ENCODE measurements at places on chromosomes 16 and 17.

GRCh38 chr16:56841233-56841632, 23.8 kb upstream of the SLC12A3 start:
- no peak for DNase-seq

DNA sequence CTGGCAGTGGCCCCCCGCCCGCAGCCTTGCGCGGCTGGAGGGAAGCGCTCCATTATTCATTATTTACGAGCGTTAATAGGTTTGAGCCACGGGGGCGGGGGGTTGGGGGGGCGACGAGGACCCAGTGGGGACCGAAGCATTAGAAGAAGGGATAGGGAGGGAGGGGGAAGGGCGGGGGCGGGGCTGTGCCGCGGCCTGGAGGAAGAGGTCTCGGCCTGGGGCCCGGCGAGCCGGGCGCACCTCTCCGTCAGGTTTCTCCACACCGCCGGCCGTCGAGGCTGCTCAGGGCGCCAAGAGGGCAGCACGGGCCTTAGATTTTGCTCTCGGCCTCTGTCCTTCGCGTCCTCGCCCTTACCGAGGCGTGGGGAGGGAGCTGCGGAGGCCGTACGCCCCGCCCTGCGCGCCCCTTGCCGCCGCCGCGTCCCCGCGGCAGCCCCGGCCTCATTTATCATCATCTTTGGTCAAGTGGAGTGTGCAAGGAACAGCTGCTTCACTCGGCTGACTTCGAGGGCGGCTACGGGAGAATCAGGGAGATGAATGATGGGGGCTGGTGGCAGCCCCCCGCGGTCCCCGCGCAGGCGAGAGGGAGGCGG, 54.2 kb downstream of the SREBF1 start:
- DNase-seq, result no peak

- DNase-seq, result no peak
Measured at GRCh38 chr16:84166796-84167695, 19.8 kb downstream of the TAF1C start.

- no peak for DNase-seq
Measured at GRCh38 chr16:79069633-79070032, 530.9 kb downstream of the MAF start.

- no peak for DNase-seq
Measured at GRCh38 chr16:11976850-11977375, 379 bp downstream of the SNX29 start.

GRCh38 chr16:55622930-55623561, 32.7 kb upstream of the SLC6A2 start:
- DNase-seq, result no peak

- DNase-seq, result no peak
Measured at GRCh38 chr16:55401046-55401445, 77.0 kb downstream of the IRX6 start.

- DNase-seq, result no peak
Measured at GRCh38 chr16:6674071-6674470, 658.6 kb upstream of the RBFOX1 start.

DNA sequence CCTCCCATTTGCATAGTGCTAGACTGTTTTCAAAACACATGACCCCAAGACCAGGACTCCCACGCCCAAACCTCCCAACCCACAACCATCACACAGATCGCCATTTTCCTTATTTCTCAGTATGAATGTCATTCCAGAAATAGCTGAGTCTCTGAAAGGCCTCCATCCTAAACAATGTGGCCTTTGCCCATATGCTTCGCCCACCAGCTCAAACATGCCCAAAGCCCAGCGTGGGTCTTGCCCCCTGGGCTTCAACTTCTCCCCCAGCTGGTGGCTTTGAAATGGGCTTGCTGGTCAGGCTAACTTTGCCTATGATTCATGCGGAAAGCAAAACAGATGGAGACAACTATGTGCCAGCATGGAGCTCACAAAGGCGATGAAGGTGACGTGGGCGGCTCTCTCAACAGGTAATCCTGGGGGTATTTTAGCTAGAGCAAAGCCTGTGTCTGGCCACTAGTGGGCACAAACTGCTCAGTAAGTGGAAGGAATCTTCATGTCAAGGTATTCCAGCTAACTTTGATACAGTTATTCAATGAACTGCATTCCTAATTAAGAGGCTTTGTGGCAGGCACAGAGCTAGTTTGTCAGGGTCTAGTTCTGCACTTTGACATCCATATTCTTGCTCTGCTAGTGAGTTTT, 17.1 kb downstream of the PMP22 start:
- no peak for DNase-seq

DNA sequence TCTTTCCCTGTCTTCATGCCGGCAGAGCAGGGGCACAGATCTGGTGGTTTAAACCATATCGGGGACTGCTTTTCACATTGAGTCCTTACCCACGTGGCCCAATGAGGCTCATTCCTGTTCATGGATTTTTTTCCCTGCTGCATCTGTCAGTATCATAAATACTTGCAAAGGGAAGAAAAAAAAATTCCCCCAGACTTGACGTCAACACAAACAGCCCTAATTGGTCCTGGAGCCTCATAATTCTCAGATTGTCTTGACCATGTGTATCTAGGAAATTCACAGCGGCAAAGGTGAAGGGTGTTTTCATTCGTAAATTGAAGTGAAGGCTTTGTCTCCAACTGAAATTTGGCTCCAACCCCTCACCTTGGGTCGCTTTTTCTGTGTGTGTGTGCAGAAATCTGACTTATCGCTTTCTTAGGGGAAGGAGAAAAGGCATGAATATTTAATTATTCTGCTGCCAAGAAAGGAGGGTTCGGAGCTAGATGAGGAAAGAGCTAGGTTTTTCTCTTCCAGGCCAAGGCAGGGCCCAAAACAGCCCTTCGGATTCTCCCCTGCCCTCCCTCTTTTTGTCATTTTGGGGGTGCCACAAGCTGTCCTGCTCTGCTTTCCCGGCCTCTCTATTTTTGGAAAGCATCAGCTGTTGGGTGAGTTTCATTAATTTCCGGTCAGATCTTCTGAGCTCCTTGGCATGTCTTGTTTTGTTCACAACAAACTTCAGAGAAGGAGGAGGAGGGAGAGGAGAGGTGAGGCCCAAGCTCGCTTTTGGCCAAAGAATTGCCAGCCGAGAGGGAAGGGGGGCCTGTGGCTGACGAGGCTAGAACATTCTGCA, 17.8 kb upstream of the CIBAR2 start:
- DNase-seq, result no peak

- no peak for DNase-seq
Measured at GRCh38 chr16:3171181-3171854, 16.7 kb upstream of the OR1F1 start.

DNA sequence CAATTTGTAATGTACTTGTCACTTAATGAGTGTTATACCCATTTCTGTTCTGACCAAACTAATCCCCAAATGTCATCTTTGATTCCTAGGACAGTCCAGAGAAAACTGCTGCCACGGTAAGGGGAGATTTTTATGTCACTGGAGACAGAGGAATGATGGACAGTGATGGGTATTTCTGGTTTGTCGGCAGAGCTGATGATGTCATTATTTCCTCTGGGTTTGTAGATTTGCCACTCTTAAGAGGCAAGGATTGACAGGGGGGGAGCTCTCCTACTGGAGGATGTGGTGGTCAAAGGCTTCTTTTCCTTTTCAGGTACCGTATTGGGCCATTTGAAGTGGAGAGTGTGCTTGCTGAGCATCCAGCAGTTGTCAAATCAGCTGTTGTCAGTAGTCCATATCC, 12.5 kb downstream of the THUMPD1 start:
- no peak for DNase-seq

- DNase-seq, result no peak
Measured at GRCh38 chr16:18013863-18014262, 322.7 kb downstream of the NPIPA8 start.
